ENCODE measurements at places on chromosomes 3 and 15.

DNA sequence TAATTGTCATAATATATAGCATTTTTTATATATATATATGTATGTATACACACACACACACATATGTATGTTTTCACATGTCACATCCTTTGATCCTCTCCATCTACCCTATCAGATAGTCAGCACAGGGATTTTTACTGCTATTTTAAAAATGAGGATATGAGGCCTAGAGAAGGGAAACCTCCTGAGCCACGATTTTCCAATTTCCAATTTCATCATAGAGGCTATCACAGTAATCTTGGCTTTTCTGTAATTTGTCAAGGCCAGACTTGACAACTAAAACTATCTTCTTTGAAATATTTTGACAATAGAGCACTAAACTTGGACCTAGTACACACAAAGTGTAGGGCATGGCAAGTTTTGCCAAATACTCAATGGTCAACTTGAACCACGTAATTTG, 42.5 kb downstream of the IL1RAP start:
- DNase-seq: no peak

DNA sequence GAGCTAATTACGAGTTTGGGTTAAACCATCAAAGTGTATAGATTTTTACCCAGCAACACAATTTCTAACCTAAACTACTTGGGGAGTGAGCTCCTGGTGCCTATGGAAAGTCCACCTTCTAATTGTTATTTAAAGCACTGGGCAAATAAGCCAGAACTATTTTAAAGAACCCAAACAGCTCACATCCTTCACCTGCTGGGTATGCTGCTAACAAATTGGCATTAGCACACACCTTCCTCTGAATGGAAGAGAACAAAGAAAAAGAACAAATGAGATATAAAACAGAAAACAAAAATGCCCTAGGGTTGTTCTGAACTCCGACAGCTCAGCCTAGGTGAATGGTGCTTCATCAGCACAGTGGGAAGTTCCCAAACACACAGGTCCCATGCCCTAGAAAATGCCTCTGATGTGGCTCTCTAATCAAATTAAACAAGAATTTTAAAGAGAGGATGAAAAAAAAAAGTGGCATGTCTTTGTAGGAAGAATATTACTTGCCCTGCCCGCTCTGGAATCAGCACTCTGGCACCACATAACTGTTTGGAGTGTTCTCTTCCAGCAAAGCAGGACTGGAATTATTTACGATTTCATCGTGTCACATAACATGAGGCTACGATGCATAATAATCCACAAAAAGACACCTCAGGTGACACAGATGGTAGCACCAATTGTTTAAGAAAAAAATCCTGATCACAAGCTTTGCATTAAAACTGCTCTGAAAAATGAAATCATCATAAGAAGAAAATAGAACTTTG, 334.4 kb downstream of the GBE1 start:
- no peak for DNase-seq

DNA sequence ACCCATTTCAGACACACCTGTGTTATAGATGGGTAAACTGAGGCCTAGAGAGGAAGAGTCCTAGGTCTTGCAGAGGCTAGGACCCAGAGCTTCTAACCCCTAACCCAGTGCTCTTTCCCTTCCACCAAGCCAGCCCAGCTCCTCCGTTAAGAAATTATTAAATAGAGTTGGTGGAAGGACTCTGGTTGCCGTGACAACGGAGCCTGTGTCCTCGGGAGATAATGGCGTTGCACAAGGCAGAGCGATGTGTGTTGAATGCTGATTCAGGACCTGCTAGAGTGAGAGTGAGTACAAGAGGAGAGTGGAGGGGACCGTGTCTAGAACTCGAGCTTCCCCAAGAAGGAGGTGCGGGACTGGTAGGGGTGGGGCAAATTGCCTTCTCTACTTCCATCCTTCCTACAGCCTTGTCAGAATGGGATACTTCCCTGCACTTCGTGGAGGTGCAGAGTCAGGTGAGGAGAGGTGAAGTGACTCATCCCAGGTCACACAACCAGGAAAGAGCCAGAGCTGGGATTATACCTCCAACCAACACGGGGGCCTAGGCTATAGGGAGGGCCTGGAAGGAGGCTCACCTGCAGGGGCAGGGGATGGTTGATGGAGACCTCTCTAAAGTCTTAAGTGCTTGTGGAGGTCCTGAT, 8.6 kb downstream of the SLC6A1 start:
- no peak for DNase-seq

DNA sequence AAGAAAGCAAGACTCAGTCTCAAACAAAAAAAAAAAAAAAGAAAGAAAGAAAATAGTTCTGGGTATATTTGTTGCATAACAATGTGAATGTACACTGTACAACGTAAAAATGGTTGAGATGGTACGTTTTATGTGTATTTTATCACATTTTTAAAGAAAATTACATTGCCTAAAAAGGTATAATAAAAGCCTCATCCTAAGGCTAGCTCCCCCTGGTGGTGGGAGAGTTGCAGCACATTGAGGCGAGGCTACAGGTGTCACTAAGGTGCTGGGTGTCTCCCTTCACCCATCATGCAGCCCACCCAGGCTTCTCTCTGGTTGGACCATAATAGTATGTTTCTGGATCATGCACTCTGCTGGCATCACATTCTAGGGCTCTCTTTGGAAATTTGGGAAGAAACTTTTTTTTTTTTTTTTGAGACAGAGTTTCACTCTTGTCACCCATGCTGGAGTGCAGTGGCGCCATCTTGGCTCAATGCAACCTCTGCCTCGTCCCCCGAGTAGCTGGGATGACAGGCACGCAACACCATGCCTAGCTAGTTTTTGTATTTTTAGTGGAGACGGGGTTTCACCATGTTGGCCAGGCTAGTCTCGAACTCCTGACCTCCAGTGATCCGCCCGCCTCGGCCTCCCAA, 12.4 kb upstream of the RAB11A start:
- DNase-seq: no peak

DNA sequence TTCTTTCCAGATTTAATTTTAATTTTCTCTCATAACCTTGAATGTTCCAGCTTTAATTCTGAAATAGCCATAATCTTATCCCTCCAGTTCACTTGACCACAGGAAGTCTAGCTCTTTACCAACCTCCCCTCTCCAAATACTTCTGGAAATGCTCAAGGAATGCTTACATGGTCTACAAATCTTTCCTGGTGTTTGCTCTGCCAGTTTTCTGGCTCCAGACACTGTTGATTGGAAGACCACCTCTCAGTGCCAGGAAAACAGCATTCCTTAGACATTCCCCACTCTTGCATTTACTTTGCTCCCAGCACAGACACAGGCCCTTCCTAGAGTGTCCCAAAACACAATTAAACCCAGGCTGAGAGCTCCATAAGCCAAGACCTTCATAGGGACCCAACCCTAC, 98.6 kb downstream of the MESD start:
- no peak for DNase-seq

GRCh38 chr15:101121511-101122090, 130.2 kb downstream of the CHSY1 start:
- no peak for DNase-seq

DNA sequence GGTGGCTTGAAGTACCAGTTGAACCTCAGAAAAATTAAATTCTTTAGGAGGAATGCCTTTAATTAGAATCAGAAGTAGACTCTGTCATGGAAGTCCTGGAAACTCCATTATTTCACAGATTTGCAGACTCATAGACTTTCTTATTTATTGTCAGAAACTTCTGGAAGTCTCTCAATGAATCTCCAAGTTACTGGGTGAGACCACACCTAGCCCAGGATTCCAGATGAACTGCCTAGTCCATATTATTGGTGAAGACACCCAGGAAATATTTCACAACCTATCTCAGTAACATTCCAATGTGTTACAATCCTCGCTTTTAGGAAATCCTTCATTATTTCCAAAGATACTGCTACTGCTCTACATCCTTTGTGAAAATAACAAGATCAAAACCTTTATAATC, 6.5 kb upstream of the THBS1 start:
- no peak for DNase-seq

DNA sequence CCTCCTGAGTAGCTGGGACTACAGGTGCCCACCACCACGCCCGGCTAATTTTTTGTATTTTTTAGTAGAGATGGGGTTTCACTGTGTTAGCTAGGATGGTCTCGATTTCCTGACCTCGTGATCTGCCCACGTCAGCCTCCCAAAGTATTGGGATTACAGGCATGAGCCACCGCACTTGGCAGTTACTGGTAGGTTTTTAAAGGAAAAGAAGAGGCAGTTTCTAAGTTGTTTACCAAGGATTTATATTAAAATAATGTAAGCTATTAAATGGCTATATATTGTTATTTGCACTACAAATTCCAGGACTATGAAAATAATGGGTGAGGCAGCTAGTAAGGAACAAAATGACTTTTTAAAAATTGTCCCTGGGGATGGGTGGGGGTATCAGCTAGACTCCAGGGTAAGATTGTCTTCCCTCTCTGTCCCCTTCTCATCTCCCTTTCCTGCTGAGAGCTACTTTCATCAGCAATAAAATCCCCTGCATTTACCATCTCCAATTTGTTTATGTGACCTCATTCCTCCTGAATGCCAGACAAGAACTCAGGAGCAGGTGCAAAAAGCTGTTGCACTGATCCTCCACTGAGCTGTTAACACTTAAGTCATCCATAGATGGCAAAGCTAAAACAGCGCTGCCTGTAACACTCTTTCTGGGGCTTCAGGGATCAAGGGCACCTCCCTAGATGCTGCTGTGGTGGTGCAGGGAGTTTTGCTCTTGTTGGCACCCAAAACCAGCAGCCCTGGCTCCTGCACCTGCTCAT, 165.2 kb downstream of the ZPLD1 start:
- DNase-seq: no peak

DNA sequence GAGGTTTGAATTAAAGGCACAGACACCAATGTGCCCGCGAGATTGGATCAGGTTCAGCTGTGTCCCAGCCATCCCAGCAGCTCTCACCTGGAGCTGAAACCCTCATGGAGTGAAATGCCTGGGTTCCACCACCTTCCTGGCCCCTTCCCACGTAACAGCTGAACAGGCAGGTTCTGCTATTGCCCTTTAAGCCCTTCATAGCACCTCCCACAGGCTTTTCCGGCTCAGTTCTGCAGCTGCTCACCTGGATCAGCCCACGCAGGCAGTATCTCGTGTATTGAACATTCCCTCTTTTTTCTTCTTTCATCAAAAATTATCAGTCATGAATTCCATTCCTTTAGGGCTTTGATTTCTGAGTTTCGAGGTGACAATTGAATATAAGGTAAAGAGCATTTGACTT, 129.8 kb downstream of the SLC9A9 start:
- no peak for DNase-seq

GRCh38 chr3:43394041-43394554, 107.8 kb downstream of the SNRK start:
- no peak for DNase-seq

DNA sequence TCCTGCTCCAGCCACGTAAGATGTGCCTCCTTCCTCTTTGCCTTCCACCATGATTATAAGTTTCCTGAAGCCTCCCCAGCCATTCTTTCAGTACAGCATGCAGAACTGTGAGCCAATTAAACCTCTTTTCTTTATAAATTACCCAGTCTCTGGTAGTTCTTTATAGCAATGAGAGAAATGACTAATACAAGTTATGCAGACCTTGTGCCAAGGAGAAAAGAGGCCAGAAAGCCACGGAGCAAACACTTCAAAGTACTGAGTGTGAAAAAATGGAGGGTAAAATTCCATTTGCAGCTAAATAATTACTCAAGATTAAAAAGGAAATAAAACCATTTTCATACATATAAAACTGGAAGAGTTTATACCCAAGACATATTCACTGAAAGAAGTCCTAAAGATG, 213.6 kb upstream of the LINGO1 start:
- no peak for DNase-seq

DNA sequence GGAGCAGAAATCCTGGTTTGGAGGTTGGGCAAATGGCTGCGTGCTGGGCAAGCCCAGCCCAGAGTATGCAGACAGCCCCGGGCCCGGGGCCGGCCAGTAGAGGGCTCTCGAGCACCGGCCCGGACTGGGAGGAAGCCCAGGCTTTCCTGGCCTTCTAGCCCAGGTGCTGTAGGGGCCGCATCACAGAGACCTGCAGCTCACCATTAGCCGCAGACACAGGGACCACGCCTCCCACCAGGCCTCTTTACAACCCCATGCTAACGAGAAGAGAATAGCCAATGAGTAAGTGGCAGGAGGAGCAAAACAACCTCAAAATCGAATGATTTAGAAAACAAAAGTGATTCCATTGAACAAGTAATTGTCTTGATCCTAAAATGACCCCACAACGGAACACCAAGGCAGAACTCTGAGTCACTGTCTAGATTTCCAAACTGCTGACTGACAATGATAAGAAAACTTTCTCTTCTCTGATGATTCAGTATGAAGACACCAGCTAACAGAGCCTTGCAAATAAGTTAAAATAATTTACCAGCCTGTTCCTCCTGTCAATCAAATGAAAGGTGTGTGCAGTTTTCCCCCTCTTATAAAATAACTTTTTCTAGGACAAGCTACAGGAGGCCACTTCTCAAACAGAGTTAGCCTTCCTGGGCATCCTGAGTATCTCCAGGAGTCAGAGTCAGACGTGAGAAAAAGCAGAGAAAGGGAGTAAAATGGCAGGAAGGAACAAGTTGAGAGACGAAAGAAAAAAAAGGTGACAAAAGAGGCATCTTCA, 102.2 kb downstream of the DGKG start:
- no peak for DNase-seq

DNA sequence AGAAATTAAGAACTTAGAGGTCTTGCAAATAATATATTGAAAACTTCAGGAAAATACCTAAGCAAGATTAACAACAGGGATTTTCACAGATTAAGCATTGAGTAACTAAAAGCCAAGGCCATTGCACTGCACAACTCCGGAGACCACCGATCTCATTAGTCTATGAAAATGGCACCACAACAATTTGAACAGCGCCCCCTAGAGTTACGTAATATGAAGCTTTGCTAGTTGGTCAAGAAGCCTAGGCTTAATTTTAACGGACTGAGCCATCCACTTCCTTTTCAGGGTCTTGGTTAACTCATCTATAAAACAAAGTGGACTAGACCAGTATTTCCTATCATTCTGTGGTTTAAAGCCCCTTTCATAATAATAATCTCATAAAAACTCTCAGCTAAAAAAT, 24.8 kb downstream of the TMEM212 start:
- no peak for DNase-seq

DNA sequence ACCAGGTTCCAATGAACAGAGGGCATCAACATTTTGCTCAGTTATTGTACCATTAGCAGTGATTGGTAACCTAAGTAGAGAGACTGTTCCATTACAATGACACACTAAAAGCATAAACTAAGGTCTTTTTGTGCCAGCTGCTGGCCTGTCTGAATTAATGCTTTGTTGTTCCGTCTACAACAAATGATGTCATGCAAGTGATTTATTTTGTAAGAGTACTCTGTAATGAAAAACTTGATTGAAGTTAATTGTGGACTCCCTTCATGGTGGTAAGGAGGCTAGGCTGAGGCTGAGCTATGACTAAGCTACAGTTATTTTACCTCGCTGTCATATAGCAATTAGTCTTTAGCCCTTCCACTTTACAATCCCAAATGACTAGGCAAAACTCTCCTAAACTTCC, 23.2 kb downstream of the RCN2 start:
- no peak for DNase-seq

DNA sequence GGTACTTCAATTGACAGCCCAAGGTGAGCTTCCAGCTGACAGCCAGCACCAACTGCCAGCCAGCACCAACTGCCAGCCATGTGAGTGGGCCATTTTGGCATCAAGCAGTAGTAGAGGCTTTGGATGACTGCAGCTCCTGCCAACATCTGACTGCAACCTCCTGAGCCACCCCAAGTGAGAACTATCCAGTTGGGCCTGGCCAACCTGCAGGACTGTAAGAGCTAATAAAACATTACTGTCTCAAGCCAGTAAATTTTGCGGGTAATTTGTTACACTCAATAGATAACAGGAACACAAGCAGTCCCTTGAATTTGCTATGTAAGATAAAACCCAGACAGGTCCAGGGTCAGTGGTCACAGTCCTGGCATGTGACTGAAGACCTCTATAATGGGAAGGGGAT, 29.7 kb downstream of the EPHB1 start:
- DNase-seq: no peak

All from Panc1 (cell line).